WTC11 (cell line): ENCODE measurements at places on chromosomes 2 and 18. TPM values are rescaled to one million over a fixed set of nuclear protein-coding genes. Genes with fewer than 3 reads are reported as not detected.

GRCh38 chr2:231929961-231930592 is 3.9 kb upstream of the NPPC start:
- H3K27ac ChIP-seq, result no peak overlapping the region
- H3K27me3 ChIP-seq, result peaks cover 43% of the 10 kb centered on the region
- no peaks in the 10 kb centered on the region for H3K36me3 ChIP-seq
- peak; percentile 86 for DNase-seq
- H3K4me1 ChIP-seq, result peaks cover 5% of the 10 kb centered on the region

The DYNAP gene
- 0.46 to 0.94 TPM (median 0.50 TPM) in 3 replicates for total RNA-seq

DNA sequence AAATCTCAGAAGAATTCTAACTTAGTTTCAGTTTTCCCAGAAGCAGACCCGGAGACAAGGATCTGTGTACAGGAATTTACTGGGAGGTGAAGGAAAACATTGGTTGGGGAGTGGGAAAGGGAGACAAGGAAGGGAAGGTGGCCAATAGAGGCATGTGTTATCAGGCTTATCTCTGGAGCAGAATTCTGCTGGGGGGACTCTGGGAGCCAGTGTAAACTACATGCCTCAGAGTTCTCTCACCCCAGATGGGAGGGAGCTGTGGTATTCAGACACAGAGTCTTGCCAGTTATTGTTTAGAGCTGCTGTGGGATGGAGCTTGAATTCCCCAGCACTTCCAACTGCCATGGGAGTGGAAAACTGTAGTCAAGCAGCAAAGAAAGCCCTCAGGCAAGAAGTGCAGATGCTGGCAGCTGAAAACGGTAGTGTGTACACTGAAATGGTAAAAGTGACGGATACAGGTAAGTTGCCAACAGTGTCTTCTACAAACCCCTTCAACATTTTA is 19.0 kb downstream of the DNPEP start:
- no peak overlapping the region for H3K4me3 ChIP-seq
- no peaks in the 10 kb centered on the region for H3K27me3 ChIP-seq
- no peaks in the 10 kb centered on the region for H3K4me1 ChIP-seq
- H3K36me3 ChIP-seq, result peaks cover 4% of the 10 kb centered on the region
- H3K27ac ChIP-seq, result no peak overlapping the region
- DNase-seq, result no peak

- H3K27ac ChIP-seq, result no peak overlapping the region
- no peak for DNase-seq
- no peak overlapping the region for H3K4me3 ChIP-seq
- no peaks in the 10 kb centered on the region for H3K27me3 ChIP-seq
These were observed 53.5 kb upstream of the LCLAT1 start for GRCh38 chr2:30393510-30393909.

DNA sequence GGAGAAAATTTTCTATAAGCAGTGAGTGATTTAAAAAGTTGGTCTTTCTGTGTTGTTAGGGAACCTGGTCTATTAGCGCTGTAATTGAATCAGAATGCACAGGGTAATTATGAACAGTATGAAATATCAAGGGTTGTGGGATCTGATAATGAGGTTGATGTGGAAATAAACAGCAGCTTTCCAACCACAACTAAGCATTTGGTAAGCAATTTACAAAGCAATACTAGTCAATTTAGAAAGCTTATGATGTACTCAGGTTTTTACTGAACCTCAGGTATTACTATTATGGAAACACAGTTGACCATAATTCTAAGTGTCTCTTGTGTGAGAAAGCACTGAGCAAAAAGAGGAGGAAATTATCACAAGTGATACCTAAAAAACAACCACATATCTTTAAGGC is 11.0 kb upstream of the SMCHD1 start:
- DNase-seq, result no peak
- no peak overlapping the region for H3K4me3 ChIP-seq
- no peaks in the 10 kb centered on the region for H3K4me1 ChIP-seq
- H3K27ac ChIP-seq, result no peak overlapping the region

- no peak for DNase-seq
- H3K36me3 ChIP-seq, result no peaks in the 10 kb centered on the region
- H3K4me3 ChIP-seq, result no peak overlapping the region
- peaks cover 15% of the 10 kb centered on the region for H3K4me1 ChIP-seq
- peaks cover 49% of the 10 kb centered on the region for H3K27me3 ChIP-seq
These were observed 2.1 kb upstream of the FBLN7 start for GRCh38 chr2:112136096-112136495.

DNA sequence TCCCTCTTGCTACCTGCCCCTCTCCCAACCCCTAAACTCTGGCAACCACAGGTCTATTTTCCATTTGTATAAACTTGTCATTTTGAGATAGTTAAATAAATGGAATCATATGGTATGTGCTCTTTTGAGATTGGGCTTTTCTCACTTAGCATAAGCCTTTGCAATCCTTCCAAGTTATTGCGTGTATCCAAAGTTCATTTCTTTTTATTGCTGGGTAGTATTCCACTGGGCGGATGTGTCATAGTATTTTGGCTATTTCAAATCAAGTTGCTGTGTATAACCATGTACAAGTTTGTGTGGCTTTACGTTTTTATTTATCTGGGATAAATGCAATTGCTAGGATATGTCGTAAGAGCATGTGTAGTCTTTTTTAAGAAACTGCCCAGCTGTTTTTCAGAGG is 55.5 kb upstream of the CUL3 start:
- peaks cover 8% of the 10 kb centered on the region for H3K4me1 ChIP-seq
- H3K27me3 ChIP-seq, result no peaks in the 10 kb centered on the region
